Stimulated activated CD8-positive, alpha-beta memory T cell treated with anti-CD3 and anti-CD28 coated beads, Interleukin-15, amount 100 ng/mL, for 48 hours (primary cell): ENCODE measurements at places on chromosomes 2 and 18.

GRCh38 chr2:201953396-201953795 is 80.3 kb upstream of the FZD7 start:
- DNase-seq = no peak

GRCh38 chr2:223815884-223816570 is 21.4 kb downstream of the AP1S3 start:
- no peak for DNase-seq

- DNase-seq = no peak
Measured at GRCh38 chr2:103010751-103011150, 248.9 kb downstream of the TMEM182 start.

GRCh38 chr2:222938327-222938726 is 77.5 kb downstream of the ACSL3 start:
- no peak for DNase-seq

DNA sequence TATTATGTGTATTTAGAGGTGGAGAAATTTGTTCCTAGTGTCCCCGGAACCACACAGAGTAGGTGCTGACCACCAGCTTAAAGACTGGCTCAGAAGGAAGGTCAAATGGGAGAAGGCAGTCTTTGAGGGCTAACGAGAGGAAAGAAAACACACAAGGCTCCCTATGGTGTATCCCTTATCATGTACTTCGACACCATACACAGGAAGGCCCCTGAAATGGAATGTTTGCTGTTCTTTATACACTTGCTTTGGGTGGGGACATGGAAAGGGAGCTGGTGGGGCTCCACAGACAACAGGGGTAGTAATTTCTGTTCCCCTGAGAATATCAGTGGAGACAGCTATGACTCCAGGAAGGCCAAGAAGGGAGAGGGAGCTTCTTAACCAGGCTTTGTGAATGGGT is 6.0 kb downstream of the EPAS1 start:
- DNase-seq = no peak

GRCh38 chr2:17912266-17912691 is 33.8 kb downstream of the KCNS3 start:
- DNase-seq = no peak

- DNase-seq = no peak
Measured at GRCh38 chr2:202425036-202425435, 48.9 kb downstream of the BMPR2 start.

GRCh38 chr2:11515490-11515981 is 18.3 kb upstream of the GREB1 start:
- no peak for DNase-seq

DNA sequence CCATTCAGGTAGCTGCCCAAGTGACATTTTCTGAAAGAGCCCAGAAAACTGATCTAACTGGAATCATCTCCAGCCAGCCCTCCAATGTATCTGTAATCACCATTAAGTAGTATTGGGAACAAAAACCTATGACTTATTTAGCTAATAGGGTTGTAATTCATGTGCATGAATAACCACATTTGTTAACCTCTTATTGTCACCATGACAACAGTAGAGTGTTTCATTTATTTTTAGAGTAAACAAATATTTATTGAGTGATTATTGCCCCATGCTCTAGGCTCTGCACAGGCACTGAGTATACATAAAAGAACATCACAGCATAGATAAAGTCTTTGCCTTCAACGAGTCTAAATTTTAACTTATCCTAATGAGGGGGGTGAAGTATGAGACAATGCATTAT is 265.4 kb upstream of the UBE2E3 start:
- DNase-seq = no peak

GRCh38 chr18:5457462-5457957 is 86.3 kb downstream of the EPB41L3 start:
- no peak for DNase-seq

GRCh38 chr18:79961527-79962291 is 2.7 kb upstream of the HSBP1L1 start:
- DNase-seq = no peak

DNA sequence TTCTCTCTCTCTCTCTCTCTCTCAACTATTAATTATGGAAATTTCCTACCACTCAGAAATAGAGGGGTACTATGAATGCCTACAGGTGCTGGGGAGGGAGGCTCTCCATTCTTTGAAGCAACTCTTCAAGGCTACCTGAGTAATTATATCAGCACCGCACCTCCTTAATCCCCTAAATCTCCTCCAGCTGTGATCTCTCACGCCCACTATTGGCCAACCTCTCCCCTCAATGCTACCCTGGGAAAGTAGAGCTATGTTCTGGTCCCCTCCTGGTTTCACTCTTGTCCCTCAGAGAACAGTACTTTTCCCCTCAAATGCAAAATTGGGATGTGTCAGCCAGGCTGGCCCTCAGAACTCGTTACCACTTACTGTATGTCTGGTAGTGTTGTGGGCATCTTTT is 1.6 kb downstream of the MOCOS start:
- no peak for DNase-seq

- no peak for DNase-seq
Measured at GRCh38 chr2:234666911-234667310, 170.0 kb upstream of the ARL4C start.

GRCh38 chr2:120432976-120433815 is 87.3 kb downstream of the INHBB start:
- DNase-seq = no peak

GRCh38 chr2:235358981-235359471 is 134.8 kb upstream of the AGAP1 start:
- no peak for DNase-seq
